ENCODE measurements at places on chromosomes 16 and 17. TPM values are rescaled to one million over a fixed set of nuclear protein-coding genes. Genes with fewer than 3 reads are reported as not detected.

The VKORC1 gene
- total RNA-seq, result 122 TPM

The AURKB gene
- 2.7 TPM for total RNA-seq

The LRRC45 gene
- 11.1 TPM for total RNA-seq

The ABCC3 gene
- 17.1 TPM for total RNA-seq

The CCL5 gene
- not detected for total RNA-seq

The GUCY2D gene
- under 0.01 TPM for total RNA-seq

The SCPEP1 gene
- 49.2 TPM for total RNA-seq

The CES4A gene
- 2.3 TPM for total RNA-seq

The SLC46A1 gene
- total RNA-seq, result 5.1 TPM

The MMP25 gene
- under 0.01 TPM for total RNA-seq

The PYY gene
- total RNA-seq, result not detected

The MYL4 gene
- total RNA-seq, result not detected

The CARD14 gene
- 0.18 TPM for total RNA-seq

The CLEC10A gene
- not detected for total RNA-seq

The EFCAB13 gene
- 3.5 TPM for total RNA-seq

The COX6A2 gene
- total RNA-seq, result not detected

The SLC12A3 gene
- under 0.01 TPM for total RNA-seq

The RAMP2 gene
- 0.14 TPM for total RNA-seq

The PITPNM3 gene
- total RNA-seq, result 0.14 TPM

The VMO1 gene
- total RNA-seq, result 0.74 TPM

The ZG16 gene
- not detected for total RNA-seq

The TUBB3 gene
- 128 TPM for total RNA-seq

The CCL23 gene
- not detected for total RNA-seq

The CASKIN1 gene
- total RNA-seq, result 0.37 TPM

The OMG gene
- 2.0 TPM for total RNA-seq

The ARL5C gene
- not detected for total RNA-seq

The LGALS9C gene
- not detected for total RNA-seq

All from smooth muscle cell of bladder (primary cell).